ENCODE measurements at places on chromosomes 6 and 20.

DNA sequence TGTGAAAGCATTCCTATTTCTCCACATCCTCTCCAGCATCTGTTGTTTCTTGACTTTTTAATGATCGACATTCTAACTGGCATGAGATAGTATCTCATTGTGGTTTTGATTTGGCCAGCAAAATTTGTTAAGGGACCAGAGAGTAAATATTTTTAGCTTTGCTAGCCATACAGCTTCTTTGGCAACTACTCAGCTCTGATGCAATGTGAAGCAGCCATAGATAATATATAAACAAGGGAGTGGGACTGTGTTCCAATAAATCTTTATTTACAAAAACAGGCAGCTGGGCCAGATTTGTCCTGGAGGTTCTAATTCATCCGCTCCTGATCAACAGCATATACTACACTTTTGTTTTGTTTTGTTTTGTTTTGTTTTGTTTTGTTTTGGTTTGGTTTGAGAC, 202.9 kb downstream of the ZNF217 start:
- no peak for DNase-seq

- DNase-seq, result no peak
These were observed 8.1 kb downstream of the ASIP start for GRCh38 chr20:34249291-34249690.

GRCh38 chr6:15946701-15947385, 182.0 kb upstream of the MYLIP start:
- no peak for DNase-seq

DNA sequence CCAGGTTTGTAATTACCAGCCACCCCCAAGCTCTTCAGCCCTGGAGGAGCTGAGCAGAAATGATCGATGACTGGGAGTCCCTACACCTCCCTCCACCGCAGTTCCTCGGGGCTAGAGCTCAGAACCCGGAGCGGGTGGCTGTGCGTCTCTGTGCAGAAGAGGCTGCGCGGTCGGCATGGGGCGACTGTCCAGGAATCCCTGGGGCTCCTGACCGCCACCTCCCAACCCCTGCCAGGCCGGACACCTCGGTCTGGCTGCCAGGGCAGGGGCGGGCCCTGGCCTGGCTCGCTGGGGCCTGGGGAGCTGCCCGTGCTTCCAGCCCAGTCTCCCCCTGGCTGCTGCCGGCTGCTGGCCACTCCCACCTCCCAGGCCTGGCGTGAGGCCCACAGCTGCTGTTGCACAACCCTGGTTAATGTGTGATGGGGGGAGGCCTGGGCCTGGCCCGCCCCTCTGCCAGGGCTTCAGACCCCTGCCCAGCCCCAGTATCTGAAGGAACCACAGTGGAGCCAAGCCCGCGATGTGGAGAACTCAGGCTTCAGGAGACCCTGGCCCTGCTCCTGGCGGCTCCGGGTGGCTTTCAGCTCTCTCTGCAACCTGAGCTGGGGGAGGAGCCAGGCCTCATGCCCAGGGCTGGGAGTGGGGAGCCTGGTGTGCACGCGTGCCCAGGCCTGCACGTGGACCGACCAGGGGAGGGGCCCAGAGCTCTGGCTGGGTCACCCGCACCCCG, 1.2 kb downstream of the SLC2A4RG start:
- DNase-seq, result no peak

DNA sequence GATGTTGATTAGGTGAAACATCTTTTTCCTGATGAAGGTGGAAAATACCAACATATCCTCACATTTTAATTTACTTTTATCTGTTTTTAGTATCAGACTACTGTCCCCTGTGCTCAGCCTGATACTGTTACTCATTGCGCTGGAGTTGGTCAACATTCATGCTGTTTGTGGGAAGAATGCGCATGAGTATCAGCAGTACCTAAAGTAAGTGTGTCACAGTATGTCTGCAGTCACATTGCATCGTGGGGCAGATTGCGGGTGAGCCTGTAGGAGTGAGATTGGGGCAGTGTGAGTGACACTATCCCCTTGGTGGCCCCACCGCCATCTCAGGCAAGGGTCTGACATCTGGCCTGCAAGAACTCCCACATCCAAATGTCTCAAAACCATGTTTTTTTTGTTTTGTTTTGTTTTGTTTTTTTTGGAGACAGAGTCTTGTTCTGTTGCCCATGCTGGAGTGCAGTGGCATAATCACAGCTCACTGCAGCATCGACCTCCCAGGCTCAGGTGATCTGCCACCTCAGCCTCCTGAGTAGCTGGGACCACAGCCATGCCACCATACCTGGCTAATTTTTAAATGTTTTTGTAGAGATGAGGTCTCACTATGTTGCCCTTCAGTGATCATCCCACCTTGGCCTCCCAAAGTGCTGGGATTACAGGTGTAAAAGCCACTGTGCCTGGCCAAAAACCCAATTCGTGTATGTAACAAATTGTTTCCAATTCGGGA, 27.8 kb downstream of the ERMARD start:
- no peak for DNase-seq

DNA sequence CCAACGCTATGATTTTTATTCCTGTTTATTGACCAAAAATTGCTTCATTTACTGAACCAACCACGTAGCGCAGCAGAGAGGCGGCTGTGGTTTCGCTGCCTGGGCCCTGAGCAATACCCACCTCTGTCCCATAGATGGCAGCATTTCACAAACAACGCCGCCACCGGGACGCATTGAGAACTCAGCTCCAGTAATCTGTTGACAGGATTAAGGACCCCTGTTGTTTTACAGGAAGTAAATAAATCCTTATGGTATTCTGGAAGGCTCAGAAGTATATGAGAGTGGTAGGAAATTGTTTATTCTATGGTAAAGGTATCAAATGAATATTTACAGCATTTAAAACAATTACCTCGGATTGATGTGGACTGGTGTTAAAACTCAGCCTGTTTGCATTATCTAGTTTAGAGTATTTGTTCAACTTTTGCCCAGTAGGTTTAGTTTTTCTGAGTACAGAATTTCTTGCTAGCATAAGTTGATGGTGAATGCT, 547.9 kb upstream of the SLC35B3 start:
- DNase-seq, result peak; percentile 39

DNA sequence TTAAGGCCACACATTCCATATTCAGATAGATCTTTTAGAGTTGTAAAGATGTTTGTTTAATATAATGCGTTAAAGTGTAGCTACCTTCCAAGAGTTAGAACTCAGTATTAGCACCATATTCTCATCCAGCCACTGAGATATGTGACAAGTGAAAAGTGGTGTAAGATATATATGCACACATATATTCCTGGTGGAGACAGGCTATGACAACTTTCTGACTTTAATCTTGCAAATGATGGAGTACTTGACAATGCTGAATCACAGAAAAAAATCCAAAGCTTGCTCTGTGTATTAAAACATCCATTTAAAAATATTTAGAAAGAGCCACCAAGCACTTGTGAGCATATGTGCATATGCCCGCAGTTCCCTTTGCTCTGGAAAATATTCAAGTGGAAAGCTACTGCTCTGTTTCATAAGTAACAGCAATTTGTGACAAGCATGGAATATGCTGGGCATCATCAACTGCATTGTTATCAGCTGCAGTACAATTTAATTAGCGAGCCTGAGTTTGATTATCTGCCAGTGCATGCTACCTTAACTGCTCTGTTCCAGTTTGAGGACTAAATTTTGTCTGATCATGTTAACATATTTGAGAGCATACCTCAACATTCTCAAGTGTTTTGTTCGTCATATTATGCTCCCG, 64.8 kb downstream of the VIP start:
- DNase-seq, result no peak

- no peak for DNase-seq
These were observed 13.1 kb downstream of the BTNL2 start for GRCh38 chr6:32393665-32394420.

DNA sequence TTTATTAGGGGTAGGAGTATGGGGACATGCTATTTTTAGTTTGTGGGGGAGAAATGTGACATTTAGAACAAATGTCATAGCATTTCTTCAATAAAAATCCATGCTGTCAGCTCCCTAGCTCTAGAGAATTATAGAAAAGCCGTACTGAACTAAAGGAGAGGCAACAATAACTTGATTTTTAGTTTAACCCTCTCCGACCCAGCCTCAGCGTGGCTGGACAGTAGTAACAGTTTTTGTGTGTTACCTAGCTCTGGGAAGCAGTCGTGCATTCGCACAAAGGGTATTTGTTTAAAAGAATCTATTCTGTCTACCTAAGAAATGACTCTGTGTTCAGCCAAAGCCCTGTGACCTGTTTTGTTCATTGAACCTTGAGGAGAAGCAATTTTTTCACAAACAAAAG, 442.4 kb upstream of the SOX4 start:
- DNase-seq, result no peak

Data from germinal center (tissue), 1 donor.